ENCODE measurements at places on chromosomes 16 and 17.
A peak's percentile ranks its signal among the peaks of the same experiment; 100 is the strongest.

GRCh38 chr17:2087597-2088211, 32.8 kb downstream of the HIC1 start:
- DNase-seq, result peak; percentile 43

- peak; percentile 98 for DNase-seq
Observed at GRCh38 chr17:45225964-45226530, 4.4 kb downstream of the FMNL1 start.

- DNase-seq, result no peak
Observed at GRCh38 chr17:78106211-78106610, 22.3 kb downstream of the TMC6 start.

GRCh38 chr16:27325736-27326135, 12.0 kb downstream of the IL4R start:
- DNase-seq, result no peak

- no peak for DNase-seq
Observed at GRCh38 chr17:62619417-62620155, 7.9 kb upstream of the MRC2 start.

DNA sequence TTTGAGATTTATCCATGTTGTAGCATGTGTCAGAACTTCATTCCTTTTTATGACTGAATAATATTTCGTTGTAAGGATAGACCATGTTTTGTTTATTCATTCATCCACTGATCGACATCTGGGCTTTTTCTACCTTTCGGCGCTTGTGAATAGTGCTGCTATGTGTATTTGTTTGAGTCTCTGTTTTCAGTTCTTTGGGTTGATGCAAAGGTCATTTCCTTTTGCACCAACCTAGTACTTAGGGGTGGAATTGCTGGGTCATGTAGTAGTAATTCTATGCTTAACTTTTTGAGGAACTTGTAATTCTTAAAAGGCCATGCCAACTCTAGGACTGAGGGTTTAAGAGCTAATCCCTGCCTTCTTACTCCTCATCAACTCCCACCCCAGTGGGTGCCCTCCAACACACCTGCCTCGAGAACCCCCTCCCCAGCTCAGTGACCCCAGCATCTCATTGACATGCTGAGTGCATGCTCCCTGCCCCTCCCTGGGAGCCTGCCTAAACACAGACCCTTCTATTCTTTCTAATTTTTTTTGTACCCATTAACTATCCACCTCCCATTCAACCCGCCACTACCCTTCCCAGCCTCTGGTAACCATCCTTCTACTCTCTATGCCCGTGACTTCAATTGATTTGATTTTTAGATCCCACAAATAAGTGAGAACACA, 51.2 kb downstream of the ABAT start:
- no peak for DNase-seq

- DNase-seq, result peak; percentile 22
Observed at GRCh38 chr17:49035470-49036269, 38.5 kb downstream of the IGF2BP1 start.

- DNase-seq, result no peak
Observed at GRCh38 chr16:84976644-84977400, 34.5 kb downstream of the ZDHHC7 start.

DNA sequence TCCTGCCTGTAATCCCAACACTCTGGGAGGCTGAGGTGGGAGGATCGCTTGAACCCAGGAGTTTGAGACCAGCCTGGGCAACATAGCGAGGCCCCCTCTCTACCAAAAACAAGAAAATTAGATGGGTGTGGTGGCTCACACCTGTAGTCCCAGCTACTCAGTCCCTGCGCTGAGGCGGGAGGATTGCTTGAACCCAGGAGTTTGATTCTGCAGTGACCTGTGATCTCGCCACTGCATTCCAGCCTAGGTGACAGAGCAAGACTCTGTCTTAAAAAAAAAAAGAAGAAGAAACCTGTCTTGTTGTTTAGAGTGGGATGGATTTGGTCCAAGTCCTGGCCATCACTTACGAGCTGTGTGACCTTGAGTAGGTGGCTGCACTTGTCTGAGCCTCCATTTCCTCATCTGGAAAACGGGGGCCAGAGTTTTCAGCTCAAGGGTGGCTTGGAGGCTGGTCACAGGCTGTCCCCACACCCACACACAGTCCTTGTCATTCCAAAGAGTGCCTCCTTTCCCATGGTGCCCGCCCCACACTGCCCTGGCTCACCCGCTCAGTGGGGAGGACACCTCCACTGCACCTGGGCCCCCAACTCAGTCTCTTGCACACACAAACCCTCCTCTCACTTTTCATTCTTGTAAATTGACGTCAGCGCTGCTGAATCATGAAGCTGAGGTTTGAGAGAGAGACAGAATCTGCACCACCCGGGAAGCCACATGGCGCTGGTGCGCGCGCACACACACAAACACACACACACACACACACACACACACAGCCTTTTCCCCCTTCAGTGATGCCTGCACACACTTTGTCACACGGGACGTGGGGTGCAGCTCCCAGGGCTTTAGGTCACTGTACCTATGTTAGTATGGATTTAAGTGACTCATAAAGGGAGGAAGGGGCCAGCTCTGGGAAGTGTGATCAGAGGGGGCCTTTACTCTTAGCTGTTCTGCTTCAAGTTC, 4.2 kb downstream of the SOCS1 start:
- peak; percentile 85 for DNase-seq

- no peak for DNase-seq
Observed at GRCh38 chr17:44119062-44119461, 4.4 kb downstream of the HDAC5 start.
